GM12892 (cell line): ENCODE measurements at places on chromosomes 7 and 10.

- DNase-seq: no peak
Measured at GRCh38 chr7:115005251-115005650, 83.4 kb downstream of the MDFIC start.

GRCh38 chr7:41107330-41107937 is 595.5 kb downstream of the INHBA start:
- no peak for DNase-seq

DNA sequence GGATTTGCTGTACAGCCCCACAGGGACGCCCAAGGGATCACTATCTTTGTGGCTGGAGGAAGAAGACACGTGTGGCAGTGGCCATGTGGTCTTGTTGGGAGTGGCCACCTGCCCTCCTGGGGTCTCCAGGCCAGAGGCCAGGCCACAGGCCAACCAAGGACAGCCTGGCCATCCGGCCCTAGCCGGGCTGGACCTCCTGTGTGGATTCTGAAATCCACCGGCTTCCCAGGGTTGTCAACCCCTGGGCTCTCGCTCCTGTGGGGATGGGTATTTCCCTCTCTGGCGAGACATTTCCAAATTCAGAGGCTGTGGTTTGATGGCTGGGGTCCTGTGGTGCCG is 31.5 kb upstream of the CFAP46 start:
- DNase-seq: no peak

- DNase-seq: no peak
Measured at GRCh38 chr10:15333909-15334649, 37.0 kb downstream of the FAM171A1 start.

- DNase-seq: no peak
Measured at GRCh38 chr7:13282377-13282980, 595.0 kb downstream of the ARL4A start.

- no peak for DNase-seq
Measured at GRCh38 chr7:150994141-150994837, 3.5 kb downstream of the NOS3 start.

GRCh38 chr7:55110993-55111361 is 92.2 kb downstream of the EGFR start:
- no peak for DNase-seq

GRCh38 chr7:93889261-93889660 is 1.3 kb downstream of the TFPI2 start:
- no peak for DNase-seq

DNA sequence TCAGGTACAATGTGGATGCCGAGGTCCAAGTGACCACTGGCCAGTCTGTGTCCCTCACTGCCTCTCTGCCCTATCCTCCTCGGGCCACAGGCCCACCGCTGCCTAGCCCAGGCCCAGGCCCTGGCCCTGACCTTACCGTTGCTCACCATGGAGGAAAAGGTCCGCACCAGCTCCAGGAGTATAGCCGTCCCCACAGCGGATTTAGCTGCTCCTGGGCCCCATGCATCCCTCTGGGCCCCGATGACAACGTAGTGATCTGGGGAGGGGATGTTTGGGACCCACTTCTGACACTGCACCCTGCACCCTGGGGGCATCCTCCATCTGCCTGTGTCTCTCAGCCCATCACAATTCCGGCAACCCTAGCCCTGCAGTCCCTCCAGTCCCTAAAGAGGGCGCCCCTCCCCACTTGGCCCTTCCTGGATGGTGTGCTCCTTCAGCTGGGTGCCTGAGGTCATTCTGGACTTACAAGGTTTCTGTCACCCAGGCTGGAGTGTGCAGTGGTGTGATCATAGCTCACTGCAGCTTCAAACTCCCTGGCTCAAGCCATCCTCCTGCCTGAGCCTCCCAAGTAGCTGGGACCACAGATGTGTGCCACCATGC is 12.1 kb downstream of the TFR2 start:
- DNase-seq: no peak

DNA sequence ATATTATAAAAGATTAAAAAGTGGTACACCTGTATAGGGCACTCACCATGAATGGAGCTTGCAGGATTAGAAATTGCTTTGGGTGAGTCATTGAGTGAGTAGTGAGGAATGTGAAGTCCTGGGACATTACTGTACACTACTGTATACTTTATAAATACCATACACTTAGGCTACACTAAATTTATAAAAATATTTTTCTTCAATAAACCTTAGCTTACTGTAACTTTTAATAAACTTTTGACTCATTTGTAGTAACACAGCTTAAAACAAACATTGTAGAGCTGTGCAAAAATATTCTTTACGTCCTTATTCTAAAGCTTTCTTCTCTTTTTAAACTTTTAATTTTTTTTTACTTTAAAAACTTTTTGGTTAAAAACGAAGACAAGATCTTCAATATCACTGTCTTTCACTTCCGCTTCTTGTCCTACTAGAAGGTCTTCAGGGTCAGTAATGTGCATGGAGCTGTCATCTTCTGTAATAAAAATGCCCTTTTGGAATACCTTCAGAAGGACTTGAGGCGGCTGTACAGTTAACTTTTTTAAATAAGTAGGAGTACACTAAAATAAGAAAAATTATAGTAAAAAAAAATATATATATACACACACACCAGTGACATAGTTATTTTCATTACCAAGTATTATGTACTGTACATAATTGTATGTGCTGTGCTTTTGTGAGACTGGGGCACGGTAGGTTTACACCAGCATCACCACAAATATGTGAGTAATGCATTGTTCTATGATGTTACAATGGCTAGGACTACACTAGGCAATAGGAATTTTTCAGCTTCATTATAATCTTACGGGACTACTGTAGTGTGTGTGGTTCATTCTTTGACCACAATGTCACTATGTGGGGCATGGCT is 3.5 kb downstream of the STK31 start:
- no peak for DNase-seq

DNA sequence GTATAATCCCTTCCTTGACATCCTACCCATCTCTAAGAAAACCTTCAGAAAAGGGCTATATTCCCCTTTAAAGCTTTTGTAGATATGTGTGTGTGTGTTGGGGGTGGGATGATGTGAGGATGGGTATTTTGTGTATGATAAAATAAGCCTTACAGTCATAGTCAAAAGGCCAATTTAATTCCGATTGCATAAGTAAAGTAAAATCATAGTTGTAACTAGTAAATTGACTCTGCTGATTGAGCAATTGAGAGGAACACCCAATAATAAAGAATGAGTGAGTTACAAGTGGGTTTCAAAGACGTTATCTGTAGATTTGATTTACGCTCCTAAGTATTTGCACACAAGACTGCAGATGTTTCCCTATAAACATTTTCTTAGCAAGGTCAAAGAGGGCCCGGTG is 71.3 kb upstream of the ITPRID1 start:
- no peak for DNase-seq

GRCh38 chr7:151008511-151009323 is 15.6 kb downstream of the ATG9B start:
- peak; percentile 88 for DNase-seq

DNA sequence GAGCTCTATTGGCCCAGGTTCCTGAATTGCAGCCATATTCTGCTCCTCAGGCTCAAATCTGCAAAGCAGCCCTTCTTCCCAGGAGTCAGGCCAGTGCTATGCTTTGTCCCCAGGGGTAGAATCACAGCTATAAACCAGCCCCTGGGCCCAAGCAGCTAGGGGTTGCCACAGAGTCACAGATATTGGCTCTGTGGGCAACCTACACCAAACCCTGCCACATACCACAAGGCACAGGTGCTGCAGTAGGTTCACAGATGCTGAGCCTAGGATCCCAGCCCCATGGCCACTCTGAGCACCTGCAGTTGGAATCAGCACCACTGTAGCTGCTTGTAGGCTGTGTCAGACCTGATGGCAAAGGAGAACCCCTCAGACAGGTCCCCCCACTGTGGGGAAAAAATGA is 43.1 kb upstream of the CAMK2B start:
- no peak for DNase-seq

- no peak for DNase-seq
Measured at GRCh38 chr10:2278363-2278762, 541.0 kb upstream of the ADARB2 start.

GRCh38 chr10:103926722-103927319 is 8.8 kb upstream of the STN1 start:
- no peak for DNase-seq

- no peak for DNase-seq
Measured at GRCh38 chr7:108066486-108066885, 63.5 kb upstream of the LAMB1 start.

DNA sequence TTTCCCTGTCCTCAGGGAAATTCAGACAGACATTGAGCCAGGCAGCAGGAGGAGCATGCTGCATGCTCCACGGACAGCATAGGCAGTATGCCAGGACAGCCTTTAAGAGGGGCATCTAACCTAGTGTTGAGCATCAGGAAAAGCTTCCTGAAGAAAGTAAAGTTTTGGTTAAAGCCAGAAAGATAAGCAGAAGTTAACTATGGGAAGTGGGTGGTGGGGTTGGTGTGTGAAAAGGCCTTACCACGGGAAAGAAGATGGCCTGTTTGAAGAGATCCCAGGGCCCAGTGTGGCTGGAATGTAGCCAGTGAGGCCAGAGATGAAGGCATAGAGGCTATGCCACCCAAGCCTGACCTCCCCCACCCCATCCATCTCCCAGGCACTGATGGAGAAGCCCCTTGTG is 102.4 kb upstream of the PLXNA4 start:
- DNase-seq: no peak

- DNase-seq: no peak
Measured at GRCh38 chr7:8753355-8753754, 319.9 kb downstream of the NXPH1 start.

DNA sequence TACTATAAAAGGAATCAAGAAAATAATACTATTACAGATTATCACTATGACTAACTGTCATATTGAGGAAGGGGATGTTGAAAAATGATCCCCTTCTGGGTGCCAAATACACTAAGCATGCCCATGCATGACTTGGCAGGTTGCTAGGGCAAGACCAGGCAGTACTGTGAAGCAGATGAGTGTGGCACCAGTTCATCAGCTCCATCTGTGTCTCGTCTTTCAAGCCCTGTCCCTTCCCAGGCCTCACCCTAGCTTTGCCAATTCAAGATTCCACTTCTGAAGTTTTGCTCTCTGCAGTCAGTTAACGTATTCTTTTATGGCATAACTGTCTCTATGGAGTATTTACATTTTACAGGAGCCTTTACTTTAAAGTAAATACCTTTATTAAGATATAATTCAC is 135.6 kb upstream of the HPS1 start:
- DNase-seq: no peak

DNA sequence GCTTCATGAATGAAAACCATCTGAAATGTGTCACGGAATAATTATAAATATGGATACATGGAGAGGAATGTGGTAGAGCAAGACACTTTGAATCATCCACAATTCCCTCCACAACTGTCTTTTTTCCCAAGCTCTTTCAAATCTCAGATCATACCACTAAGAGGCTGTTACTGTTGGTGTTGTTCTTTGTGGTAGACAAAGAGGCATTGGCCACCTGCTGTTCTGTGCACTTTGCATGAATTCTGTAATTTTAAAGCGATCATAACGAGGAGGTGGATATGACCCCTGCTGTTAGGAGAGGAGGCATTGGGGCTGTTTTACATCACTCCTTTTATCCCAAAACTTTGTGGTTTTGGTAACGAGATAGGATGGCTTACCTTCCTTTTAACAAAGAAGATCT is 141.2 kb upstream of the KLF6 start:
- no peak for DNase-seq

GRCh38 chr7:2029211-2029905 is 203.4 kb downstream of the MAD1L1 start:
- no peak for DNase-seq

DNA sequence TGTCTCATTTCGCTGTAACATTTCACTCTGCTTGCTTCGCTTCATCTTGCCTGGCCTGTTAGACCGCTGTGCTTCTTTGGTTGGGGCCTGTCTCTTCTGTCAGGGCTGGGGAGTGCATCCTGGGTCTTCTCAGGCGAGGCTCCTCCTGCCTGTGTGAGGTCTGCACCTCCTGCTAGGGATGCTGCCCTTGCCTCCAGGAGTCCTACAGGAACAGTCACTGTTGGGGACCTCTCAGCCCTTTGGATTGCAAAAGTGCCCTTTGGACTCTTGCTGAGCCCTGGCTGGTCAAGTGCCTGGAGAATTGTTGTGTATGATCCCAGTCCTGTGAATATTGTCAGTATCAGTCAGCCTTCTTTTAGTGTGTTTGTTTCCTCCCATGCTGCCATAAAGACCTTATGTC is 84.1 kb downstream of the MDFIC start:
- no peak for DNase-seq

DNA sequence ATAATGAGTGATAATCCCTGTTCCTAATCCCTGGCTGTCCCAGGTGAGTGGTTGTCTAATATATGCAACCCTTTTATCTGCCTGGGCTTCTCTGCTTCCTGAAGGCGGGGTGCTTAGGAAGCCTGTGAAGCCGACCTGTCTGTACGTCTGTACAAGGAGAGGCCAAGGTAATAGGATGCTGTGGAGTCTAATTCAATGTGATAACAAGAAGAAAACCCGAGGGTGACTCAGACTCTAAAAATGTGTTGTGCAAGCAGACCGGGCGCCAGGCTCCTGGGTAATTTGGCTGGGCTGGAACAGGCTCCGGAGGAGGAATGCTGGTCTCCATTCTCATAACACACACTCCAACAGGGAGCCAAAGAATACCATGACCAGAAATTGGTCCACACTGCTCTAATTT is 43.6 kb downstream of the THNSL1 start:
- no peak for DNase-seq

DNA sequence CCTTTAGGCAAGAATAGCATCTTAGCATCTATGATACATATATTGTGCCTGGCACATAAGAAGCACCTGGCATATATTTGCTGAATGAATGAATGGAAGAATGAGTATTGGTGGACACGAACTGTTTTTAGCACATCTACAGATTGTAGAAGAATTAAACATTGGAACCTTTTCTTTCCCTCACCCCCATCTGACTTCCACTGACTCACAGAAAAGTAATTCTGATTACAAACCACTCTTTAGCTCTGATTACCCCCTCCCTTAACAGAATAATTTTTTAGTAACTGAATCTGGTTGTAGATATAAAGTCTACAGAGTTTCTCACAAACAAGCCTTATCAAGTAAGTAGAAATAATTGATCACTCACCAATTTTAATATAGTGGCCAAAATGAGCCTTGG is 31.9 kb downstream of the SLC26A4 start:
- DNase-seq: no peak

DNA sequence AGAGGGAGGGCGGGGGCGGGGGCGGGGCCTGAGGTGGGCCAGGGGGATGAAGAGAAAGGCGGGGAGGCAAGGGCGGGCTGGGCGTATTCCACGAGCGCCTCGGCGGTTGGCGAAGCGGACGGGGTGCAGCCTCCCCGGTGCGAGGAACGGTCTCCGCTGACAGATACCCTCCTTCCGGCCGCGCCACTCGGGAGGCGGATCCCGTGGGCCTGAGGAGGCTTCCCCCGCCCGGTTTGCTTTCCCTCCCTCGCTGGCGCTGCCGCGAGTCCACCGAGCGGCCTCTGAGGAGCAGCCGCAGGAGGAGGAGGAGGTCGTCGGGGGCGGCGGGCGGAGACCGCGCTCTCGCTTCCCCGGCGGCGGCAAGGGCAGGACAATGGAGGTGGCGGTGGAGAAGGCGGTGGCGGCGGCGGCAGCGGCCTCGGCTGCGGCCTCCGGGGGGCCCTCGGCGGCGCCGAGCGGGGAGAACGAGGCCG is at the start of gene TRIM24:
Gene TRIM24 (plus strand): TSS at position 84 of the 473 bp plus-strand sequence. CDS start 290 bp downstream, at position 374.
- peak; percentile 85 for DNase-seq

- no peak for DNase-seq
Measured at GRCh38 chr7:115122388-115122787, 200.5 kb downstream of the MDFIC start.
